NCI-H187 (cell line): ENCODE measurements at places on chromosomes 16 and 17.

DNA sequence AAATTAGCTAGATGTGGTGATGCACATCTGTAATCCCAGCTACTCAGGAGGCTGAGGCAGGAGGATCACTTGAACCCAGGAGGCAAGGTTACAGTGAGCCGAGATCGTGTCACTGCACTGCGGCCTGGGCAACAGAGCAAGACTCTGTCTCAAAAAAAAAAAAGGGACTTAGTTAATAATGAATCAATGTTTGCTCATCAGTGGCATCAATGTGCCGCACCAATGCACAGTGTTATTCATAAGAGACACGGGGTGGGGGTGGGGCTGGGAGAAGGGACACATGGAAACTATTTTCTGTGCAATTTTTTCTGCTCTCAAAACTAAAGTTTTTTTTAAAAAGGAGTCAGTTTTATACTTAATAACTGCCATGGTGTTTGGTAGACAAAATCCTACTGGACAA is 6.8 kb upstream of the ATP2C2 start:
- no peak for DNase-seq

- no peak for DNase-seq
These were observed 15.4 kb downstream of the ZFPM1 start for GRCh38 chr16:88468275-88469129.

GRCh38 chr17:45248132-45248957 is 13.5 kb downstream of the SPATA32 start:
- DNase-seq, result no peak

- no peak for DNase-seq
These were observed 46.0 kb downstream of the FOXK2 start for GRCh38 chr17:82565551-82565950.

DNA sequence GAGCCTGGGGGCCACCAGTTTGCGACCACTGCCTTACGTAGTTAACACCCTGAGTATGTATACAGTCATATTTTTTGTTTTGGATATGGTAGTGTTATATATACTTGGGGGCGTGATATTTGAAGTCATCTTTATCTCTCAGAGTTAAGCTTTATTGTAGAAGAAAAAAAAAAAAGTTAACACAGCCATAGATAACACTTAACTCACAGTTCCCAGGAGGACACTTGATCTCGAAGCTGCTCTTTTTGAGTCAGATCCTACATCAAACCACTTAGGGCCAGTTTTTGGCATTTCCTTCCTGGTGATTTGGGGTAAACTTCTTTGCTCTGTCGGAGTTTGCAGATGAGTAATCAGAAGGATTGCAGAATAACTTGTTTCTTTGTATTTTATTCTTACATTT is 5.8 kb downstream of the ITPRIPL2 start:
- no peak for DNase-seq

- no peak for DNase-seq
These were observed at the start of gene NOTUM for GRCh38 chr17:81961087-81961511. NOTUM (minus strand) TSS chr17:81961187; CDS start chr17:81960909, 278 bp downstream.

DNA sequence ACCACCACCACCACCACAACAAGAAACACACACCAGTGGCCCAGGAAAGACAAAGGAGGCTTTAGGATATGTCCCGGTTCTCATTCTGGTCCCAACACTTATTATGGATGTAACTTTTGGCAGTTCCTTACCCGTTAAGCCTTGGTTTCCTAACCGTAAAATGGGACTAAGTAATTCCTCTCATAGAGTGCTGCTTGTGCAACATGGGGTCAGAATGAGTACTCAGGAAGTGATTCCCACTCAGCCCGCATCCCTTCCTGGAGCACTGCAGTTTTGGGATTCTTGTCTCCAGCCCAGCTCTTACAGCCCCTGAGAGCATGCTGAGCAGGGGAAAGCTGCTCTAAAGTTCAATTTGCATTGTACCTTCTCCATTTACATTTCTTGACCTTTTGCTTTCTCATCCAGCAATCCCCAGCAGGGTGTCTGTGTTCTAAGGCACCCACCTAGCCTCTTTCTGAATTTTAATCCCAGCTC is 262.6 kb downstream of the PRKCA start:
- no peak for DNase-seq

DNA sequence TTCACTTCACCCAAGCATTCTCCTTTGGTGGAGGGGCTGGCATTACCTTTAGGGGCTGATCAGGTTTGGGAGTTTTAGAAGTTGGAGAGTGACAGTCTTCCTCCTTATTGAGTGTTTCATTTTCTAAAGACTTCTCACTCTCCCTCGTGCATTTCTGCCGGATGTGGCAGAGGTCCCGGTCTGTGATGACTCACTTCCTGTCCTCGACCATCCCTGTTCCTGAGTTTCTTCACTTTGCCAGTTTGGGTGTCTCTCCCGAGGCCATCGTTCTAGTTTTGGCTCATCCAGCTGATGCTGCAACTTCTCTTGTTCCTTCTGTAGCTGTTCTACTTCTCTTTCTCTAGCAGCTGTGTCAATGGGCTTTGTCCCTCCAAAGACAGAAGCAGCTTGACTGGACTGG is 104.3 kb downstream of the PHKB start:
- no peak for DNase-seq

DNA sequence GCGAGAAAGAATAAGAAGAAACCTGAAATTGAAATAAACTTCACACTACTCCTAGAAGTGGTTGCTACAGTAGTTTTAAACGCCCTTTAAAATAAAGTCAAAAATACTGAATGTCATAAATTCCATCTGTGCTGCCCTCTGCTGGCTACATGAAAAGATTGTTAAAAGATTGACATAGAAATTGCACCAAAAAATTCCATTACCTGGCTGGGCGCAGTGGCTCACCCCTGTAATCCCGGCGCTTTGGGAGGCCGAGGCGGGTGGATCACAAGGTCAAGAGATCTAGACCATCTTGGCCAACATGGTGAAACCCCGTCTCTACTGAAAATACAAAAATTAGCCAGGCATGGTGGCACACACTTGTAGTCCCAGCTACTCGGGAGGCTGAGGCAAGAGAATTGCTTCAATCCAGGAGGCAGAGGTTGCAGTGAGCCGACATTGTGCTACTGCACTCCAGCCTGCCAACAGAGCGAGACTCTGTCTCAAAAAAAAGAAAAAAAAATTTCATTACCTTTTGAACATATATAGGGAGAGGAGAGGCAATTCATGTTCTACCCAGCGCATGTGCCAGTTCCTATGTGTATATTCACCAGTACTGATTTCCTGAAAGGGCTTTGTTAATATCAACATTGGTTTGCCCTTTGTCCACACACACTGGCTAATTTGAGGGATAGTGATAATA is 36.5 kb downstream of the CYTH1 start:
- no peak for DNase-seq

GRCh38 chr16:24414534-24414933 is 124.8 kb upstream of the RBBP6 start:
- DNase-seq, result no peak

- DNase-seq, result no peak
These were observed 163.4 kb downstream of the LAT start for GRCh38 chr16:29148131-29148691.

GRCh38 chr16:7077636-7078035 is 255.0 kb upstream of the RBFOX1 start:
- no peak for DNase-seq

- peak; percentile 2 for DNase-seq
These were observed 13.9 kb downstream of the CLUH start for GRCh38 chr17:2697611-2698162.

GRCh38 chr16:425740-426114 is 278 bp downstream of the RAB11FIP3 start:
- DNase-seq, result no peak

- DNase-seq, result no peak
These were observed 42.0 kb downstream of the MEOX1 start for GRCh38 chr17:43619705-43620104.

- DNase-seq, result no peak
These were observed 2274.0 kb downstream of the TP53TG3F start for GRCh38 chr16:35733278-35733965.

- DNase-seq, result no peak
These were observed 112.9 kb downstream of the GRIN2A start for GRCh38 chr16:10069374-10069773.

DNA sequence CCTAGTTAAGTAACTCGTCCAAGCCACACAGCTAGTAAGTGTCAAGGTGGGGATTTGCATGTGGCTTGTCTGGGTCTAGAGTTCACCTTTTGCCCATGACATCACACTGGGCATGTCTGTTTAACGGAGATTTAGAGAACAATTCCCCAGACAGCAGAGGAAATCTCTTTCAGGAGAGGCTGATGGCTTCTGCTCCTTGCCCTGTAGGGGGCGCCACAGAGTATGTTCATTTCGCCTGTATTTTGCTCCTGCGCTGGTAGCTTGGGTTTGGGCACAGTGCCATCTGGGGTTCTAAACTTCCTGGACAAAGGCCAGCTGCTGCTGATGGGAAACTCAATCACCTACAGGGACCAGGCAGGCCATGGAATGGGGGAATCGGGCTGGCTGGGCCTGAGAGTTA is 20.4 kb downstream of the OTOA start:
- no peak for DNase-seq

GRCh38 chr16:6571044-6571443 is 761.6 kb upstream of the RBFOX1 start:
- DNase-seq, result no peak

DNA sequence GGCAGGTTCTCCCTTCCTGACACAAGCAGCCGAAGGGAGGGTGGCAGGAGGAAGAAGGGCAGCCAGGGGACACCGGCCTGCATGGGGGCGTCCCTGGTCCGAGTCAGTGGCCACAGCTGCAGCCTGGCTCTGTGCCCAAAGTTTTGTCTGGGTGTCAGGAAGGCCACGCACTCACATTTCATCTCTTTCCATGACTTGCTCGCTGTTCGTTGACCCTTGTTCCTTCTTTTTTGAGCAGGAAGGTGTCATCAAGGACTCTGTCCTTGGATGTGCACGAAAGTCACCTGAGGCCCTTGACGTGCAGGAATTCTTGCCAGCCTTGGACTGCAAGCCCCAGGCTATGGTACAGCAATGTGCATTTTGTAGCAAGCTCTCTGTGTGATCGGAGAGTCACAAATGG is 93.3 kb downstream of the TNFRSF13B start:
- DNase-seq, result no peak

- DNase-seq, result no peak
These were observed 10.2 kb downstream of the LASP1 start for GRCh38 chr17:38879878-38880665.

GRCh38 chr17:6196355-6196754 is 126.2 kb downstream of the WSCD1 start:
- no peak for DNase-seq

DNA sequence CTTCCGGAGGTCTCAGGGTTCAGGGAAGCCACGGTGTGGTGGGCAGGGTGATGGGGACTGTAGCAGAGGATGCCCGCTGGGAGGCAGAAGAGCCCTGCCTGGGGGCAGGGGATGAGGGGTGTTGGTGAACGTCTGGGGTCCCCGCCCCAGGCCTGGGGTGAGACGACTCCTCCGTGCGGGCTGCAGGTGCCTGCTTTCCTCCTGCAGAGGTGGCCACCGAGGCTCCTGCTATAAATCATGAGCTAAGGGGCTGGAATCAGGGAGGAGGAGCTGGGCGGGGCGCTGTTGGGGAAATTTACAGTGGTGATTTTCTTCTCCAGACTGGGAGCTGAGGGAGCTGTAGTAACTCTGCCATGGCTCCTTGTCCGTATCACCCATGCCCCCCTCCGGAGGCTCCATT is 167.0 kb downstream of the MRM1 start:
- DNase-seq, result no peak

DNA sequence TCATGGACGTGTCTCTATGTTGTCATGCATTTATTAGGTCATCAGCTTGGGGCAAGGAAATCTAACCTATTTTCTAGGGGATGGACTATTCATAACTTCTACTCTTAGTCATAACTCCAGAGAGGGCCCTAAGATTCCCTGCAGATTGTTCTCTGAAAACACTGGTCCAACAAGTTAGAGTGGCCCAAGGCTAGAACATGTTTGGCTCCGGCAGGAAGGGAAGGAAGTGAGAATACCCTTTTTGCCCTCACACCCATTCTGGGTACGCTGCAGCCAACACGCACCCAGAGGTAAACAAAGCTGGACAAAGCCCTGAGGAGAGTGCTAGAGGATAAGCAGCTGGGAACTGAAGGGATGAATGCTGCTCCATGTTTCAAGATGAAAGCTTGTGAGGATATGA is 9.9 kb downstream of the C16orf86 start:
- no peak for DNase-seq

DNA sequence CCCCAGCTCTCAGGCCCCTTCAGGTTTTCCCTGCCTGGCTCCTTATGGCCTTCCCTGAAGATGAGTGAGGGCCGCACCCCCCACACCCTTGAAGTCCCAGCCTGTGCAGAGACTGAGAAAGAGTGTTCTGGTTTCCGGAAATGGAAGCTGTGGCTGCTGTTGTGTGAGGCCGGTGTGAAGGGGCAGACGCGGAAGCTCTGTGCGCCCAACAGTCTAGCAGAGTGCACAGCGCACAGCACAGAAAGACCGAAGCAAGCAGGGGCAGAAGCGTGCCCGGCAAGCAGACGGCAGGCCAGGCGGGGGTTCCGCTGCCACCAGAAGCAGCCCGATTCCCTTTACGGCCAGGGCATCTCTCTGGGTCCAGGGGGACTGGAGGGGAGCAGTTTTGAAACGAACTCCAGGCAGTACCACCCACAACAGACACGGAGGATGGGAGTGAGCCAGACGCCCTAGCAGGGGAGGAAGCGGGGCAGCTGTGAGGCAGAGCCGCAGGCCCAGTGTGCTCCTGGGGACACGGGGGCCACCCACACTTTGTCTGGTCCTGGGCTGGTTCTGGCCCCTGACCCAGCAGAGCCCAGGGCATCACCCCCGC is 16.7 kb downstream of the TPSG1 start:
- DNase-seq, result no peak

DNA sequence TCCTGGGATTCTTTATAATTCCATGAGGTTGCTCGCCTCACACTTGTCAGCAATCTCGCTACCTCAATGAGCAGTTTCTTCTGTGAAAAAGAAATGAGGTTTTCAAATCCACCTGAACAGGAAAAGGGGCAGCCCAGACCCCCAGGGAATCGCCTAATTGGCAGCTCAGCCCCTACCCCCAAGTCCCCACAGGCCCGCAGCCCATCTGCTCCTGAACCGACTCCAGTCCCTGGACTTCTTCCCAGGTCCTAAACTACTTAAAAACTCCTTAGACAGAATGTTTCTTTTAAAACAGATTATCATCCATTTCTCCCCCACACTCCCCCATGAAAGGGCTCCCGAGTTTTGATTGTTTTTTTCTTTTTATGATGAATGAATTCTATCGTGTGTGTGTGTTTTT is 89.8 kb downstream of the PMP22 start:
- DNase-seq, result no peak

- DNase-seq, result no peak
These were observed 2.2 kb downstream of the TMEM204 start for GRCh38 chr16:1535391-1536291.
